ENCODE measurements at places on chromosomes 6 and 20.

GRCh38 chr6:24922814-24923213, 12.9 kb downstream of the RIPOR2 start:
- DNase-seq = no peak

GRCh38 chr20:45427236-45428149, 11.6 kb downstream of the PIGT start:
- no peak for DNase-seq

DNA sequence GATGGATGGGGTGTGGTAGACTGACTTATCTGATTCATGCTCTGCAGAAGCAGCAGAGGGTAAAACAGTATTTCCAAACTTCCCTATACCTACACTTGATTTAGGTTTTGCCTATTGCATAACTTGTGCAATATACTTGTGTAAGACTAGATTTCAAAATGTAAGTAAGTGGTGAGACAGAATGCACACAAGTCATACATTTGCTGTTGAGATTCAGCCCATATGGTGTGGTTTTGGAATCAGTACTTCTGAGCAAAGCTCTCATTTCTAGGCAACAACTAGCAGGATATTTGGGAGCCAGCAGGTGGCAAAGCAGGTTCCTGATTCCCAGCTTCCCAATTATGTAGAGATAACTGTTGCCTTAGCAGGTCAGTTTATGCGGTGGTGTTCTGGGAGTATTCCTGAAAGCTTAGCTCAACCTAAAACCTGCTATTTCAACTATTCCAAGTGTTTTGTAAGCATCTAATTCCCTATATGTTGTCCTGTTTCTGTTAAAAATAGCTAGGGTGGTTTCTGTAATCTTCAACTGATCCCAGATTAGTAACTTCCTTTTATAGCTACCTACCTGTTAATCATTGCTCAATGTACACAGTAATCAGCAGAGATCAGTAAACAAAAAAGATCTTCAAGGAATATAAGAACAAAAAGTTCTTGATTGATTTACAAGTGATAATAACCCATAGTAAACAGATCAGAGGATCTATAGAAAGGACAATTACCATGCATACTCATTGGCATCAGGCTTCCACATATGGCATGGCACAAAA, 8.5 kb upstream of the FABP7 start:
- no peak for DNase-seq

GRCh38 chr6:124888581-124889371, 73.5 kb upstream of the RNF217 start:
- DNase-seq = no peak

DNA sequence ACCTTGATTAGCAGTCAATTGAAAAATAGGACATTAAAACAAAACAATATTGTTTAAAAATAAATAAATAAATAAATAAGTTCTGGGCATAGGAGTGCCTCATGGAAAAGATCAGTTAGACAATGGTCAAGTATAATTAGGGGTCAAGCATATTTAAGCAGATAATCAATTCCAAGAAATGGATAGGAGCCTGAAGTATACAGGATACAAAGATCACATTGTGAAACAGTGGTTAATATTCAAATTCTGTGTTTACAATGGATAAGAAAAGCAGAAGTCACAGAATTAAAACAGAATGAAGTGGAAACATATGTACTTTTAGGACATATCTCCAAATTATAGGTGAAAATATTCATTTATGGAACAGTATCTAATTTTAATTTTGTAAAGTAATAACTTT, 1028.6 kb upstream of the CITED2 start:
- DNase-seq = no peak
